ENCODE measurements at places on chromosomes 3 and 15.

DNA sequence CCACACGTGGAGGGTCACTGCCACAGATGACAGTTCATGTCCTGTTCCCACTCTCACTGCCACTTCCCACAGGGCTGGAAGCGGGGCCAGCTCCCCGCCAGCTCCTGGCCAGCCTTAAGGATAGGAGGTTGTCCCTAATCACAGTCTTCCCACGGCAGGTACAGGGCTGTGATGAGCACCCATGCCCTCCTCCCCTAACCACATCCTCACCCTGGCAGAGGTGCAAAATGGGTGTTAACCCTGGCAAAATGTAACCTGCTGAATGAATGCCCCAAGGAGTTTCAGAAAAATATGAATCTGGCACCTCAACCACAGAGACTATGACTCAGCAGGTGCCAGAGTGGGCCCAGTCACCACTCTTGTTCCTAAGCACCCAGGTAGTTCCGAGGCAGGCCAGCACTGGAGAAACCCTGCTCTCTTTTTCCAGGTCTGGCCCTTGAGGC lies 185.1 kb upstream of the TPM1 start:
- no peak for DNase-seq

- no peak for DNase-seq
Measured at GRCh38 chr3:24937780-24938179, 443.1 kb upstream of the THRB start.

- no peak for DNase-seq
Measured at GRCh38 chr3:12934431-12934830, 93.1 kb upstream of the RPL32 start.

DNA sequence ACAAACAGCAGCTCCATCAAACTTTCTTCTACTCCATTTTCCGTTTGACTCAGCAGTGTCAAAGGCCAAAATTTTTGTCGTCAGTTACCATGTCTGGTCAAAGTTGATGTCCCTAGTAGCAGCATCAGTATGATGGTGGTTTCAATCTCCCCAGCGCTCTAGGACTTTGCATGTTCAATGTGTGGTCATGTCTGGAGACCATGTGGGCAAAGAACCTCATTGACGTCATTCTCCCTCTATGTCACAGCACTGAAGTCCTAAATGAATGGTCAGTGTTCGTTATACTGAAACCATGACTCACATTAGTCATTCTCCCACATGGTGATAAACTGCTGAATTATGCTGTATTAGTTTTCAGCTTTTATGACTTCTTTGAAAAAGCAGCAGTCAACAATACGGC lies 23.2 kb downstream of the SHC4 start:
- DNase-seq, result no peak

GRCh38 chr3:117114517-117115265 lies 405.1 kb downstream of the TUSC7 start:
- no peak for DNase-seq

DNA sequence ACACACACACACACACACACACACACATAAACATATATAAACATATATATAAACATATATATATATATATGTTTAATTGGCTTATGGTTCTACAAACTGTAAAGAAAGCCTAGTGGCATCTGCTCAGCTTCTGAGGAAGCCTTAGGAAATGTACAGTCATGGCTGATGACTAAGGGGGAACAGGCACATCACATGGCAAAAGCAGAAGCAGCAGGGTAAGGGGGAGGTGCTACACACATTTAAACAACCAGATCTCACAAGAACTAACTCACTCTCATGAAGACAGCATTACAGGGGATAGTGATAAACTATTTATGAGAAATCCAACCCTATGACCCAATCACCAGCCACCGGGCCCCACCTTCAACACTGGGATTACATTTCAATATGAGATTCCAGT lies 922.9 kb downstream of the SI start:
- DNase-seq, result no peak

DNA sequence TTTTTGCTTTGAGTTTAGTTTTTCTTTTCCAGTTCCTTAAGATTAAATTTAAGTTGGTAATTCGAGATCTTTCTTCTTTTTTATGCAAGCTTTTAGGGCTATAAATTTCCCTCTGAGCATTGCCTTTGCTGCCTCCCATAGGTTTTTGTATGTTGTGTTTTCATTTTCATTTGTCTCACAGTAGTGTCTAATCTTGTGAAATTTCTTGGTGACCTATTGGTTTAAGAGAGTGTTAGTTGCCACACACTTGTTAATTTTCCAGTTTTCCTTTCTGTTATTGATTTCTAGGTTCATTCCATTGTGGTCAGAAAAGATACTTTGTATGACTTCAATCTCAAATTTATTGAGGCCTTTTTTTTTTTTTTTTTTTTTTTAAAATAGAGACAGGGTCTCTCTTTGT lies 18.3 kb upstream of the IL20RB start:
- no peak for DNase-seq

GRCh38 chr3:140177943-140178342 lies 243.0 kb downstream of the CLSTN2 start:
- DNase-seq, result no peak

DNA sequence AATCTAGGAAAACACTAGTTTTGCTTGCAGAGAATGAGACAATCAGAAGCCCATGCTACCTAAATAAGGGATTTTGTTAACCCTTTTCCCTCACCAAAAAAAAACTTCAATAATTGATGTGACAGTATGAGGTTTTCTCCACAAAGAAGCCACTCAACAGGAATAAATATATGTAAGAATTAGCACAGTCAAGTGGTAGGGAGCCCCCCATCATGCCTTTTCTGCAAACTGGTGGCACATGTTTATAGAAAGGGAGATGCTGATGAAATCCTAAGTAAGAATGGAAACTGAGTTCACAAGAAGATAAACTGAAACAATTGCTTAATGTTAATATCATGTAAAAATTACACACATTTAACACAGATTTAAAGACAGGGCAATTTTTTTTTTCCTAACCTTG lies 51.0 kb downstream of the PHC3 start:
- DNase-seq, result no peak

DNA sequence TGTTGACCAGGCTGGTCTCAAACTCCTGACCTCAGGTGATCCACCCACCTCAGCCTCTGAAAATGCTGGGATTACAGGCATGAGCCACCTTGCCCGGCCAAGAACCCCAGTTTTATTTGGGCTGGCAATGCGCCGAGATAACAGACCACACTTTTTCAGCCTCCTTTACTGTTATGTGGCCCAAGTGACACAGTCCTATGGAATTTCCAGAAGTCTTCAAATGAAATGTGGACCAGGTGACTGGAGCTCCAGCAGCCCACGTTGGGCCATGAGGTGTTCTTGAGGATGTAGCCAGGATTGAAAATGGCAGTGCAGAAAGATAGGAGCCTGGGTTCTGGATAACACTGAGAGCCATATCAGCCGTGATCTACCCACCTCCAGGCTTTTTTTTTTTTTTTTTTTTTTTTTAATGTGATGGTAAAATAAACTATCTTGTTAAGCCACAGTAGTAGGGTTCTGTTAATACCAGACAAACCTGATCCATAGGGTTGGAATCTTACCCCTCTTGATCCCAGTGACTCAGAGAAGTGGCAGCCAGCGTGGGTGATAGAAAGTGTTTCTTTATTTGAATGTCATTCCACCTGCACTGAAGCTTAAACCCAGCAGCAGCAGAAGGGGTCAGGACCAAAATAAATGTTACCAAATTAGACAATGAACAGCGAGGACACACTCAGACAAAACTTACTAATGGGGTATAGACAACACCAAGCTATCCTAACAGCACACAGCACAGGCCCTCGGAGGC lies 55.6 kb downstream of the LHFPL4 start:
- no peak for DNase-seq

DNA sequence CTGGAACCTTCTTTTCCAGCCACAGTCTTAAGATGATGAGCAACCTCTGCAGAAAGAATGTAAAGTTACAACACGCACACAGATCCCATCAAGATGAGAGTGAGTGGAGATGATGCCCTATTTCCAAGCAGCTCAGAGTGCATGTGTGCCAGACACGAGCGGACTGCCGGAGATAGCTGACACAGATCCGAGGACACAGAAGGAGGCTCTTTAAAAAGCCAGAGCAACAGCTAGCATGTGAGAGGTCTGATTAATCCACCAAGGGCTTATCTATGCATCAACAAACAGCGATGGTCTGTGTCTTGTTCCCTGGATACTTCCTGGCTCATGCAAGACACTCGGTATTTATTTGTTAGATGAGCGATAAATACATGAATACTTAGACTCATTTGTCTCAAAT lies 128.6 kb upstream of the DLG1 start:
- DNase-seq, result no peak
